ENCODE measurements at places on chromosomes 3 and 15.

- peak; percentile 80 for DNase-seq
Measured at GRCh38 chr3:188362405-188362831, 208.5 kb downstream of the LPP start.

DNA sequence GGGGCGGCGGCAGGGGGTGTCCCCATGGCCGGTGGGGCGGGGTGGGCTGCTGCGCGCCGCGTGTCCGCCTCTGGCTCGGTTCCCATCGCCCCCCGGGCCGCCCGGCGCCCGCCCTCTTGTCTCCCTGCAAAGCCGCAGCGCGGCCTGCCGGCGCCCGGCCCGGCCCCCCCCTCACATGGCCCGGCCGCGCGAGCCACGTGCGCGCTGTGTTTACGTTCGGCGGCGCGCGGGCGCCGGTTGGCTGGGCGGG, 502 bp downstream of the NR1D2 start:
- DNase-seq = no peak

- no peak for DNase-seq
Measured at GRCh38 chr3:150184426-150185071, 213.9 kb upstream of the PFN2 start.

GRCh38 chr15:35244227-35244626, 159.1 kb upstream of the NANOGP8 start:
- no peak for DNase-seq

- DNase-seq = no peak
Measured at GRCh38 chr3:82364827-82365226, 603.4 kb upstream of the GBE1 start.

GRCh38 chr15:39801641-39802309, 19.1 kb upstream of the FSIP1 start:
- no peak for DNase-seq

GRCh38 chr3:52488746-52489145, 6.4 kb upstream of the STAB1 start:
- DNase-seq = no peak

DNA sequence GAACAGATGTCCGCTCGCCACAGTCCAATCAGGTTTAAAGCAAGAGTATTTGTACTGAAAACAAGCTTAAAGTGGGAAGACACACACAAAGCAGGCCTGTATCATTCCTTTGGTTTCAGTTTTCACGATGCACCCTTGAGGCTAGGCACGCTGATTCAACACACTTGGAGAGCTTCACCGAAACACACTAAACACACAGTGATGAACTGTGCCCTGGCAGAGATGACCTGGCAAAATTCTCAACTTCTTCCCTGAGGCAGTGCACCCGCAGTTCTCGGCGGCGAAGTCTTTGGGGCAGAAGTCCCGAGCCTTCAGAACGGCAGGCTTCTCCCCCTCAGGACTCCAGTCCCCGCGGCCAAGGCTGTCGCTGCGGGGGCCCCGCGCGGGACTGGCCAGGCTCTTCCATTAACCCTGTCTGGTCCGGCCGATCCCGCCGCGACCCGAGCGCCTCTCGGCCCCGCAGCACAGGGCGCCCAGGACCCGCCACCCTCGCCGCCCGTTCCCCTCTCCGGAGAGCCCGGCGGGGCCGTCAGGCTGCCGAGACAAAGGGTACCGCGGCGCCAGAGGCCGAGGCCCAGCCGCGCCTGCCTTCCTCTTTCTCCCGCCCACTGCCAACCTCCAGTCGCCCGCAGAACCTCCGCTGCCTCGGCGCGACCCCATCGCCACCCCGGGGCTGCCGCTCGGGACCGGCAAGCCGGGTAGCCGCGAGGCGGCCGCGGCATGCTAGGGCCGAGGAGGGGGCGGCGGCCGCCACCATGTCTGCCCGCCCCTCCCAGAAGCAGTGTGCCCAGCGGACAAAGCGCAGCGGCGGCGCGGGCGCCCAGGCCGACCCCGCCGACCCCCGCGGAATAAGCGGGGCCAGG, 792 bp downstream of the GABPB1 start:
- DNase-seq = peak; percentile 77

GRCh38 chr15:81469154-81469553, 95.1 kb upstream of the TMC3 start:
- no peak for DNase-seq

GRCh38 chr15:92166751-92167405, 226.8 kb upstream of the ST8SIA2 start:
- DNase-seq = no peak

GRCh38 chr3:172700256-172700655, 10.6 kb downstream of the NCEH1 start:
- DNase-seq = no peak

GRCh38 chr15:90432253-90432652, 44.2 kb downstream of the IQGAP1 start:
- no peak for DNase-seq
